Mucosa of descending colon (tissue), 3 donors: ENCODE measurements at places on chromosomes 13 and 19. TPM values are rescaled to one million over a fixed set of nuclear protein-coding genes. Genes with fewer than 3 reads are reported as not detected.

The ZNF491 gene
- total RNA-seq = 2.8 TPM

The DPF1 gene
- total RNA-seq = 0.22 TPM

The NCAN gene
- total RNA-seq = not detected

The TRAPPC6A gene
- 45.1 TPM for total RNA-seq

The MAB21L1 gene
- total RNA-seq = 0.12 TPM

The SYNE4 gene
- total RNA-seq = 3.5 TPM

The USHBP1 gene
- 2.6 TPM for total RNA-seq

The ZNF284 gene
- 2.1 TPM for total RNA-seq

The CEACAM20 gene
- total RNA-seq = 1.3 TPM

The PRSS57 gene
- total RNA-seq = not detected

The RFPL4AL1 gene
- total RNA-seq = not detected

The ZNF91 gene
- total RNA-seq = 77.3 TPM

The TEX29 gene
- total RNA-seq = 0.63 TPM

DNA sequence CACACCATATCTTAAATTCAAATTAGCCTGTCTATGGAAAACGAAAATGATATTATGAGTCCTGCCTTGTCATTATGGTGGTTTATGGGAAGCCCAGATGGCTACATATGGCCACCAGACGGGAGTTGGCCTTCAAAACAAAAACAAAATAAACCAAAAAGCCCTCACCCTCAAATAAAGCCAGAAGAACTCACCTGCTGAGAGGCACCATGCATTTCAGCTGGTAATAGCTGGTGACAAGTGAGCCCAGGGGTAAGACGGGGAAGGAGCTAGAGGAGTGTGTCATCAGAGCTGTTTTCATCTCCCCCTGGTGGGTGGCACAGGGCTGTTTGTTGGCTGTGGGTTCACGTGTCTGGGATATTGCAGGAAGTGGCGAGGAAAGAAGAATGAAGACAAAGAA, 152.9 kb downstream of the EFNB2 start:
- DNase-seq = no peak

- no peak for DNase-seq
Observed at GRCh38 chr19:51712461-51713081, 11.2 kb downstream of the HAS1 start.

DNA sequence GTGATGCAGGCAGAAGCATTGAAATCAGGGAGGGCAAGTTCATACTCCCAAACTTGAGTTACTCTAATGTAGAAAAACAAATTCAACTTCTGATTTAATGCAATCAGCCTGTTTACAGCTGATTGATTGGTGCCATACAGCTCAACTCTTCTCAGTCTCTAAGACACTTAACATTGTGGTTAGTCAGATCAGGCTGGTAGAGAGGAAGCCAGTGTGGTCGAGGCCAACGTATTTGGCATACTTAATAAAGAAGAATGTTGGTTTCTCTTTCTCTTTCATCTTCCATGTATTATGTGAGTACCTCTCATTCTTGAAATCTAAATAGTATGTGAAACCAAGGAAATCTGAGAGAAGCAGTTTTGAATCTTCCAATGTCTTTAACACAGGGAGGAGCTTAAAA, 255.0 kb upstream of the SLITRK1 start:
- no peak for DNase-seq

- DNase-seq = no peak
Observed at GRCh38 chr13:69418319-69418718, 689.3 kb upstream of the ATXN8OS start.

DNA sequence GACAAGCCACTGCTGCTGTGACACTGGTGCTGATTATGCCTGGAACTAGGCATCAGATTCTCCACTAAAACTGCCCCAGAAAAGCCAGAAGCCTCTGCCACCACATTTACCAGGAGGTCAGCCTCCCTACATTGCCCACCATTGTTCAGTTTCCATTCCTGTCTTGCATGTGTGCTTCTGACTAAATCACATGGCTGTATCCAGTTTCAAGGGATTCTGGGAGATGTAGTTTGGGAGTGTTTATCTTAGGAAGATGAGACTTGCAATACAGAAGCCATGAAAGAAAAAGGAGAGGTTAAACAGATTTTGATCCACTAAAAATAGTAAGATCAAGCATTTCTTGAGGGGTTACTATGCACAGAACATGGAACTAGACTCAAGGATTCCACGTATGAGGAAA, 40.7 kb upstream of the SERPINE3 start:
- DNase-seq = no peak

- DNase-seq = no peak
Observed at GRCh38 chr13:30868799-30869470, 37.1 kb upstream of the MEDAG start.

GRCh38 chr13:59641817-59642216, 521.9 kb downstream of the DIAPH3 start:
- no peak for DNase-seq

GRCh38 chr13:99269627-99270241, 11.6 kb upstream of the GPR18 start:
- DNase-seq = no peak

DNA sequence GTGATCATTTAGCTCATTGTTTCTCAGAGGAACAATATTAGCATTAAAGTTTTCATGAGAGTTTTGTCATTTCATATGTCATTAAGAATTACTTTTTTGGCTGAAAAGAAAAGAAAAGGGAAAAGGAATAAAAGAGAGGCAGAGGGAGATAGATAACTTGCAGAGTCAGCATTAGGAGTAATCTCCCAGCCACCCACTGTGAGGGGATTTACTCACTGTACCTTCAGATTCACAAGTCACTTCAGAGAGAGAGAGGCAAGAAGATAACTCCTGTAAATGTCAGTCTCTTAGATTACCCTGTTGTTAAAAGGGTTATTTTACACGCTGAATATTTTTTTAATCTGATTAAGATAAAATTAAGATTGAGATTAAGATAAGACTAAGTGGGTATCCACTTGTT, 125.2 kb downstream of the POU4F1 start:
- no peak for DNase-seq

- DNase-seq = no peak
Observed at GRCh38 chr19:52498571-52498970, 28.9 kb upstream of the ZNF808 start.

GRCh38 chr19:51628153-51628939, 1.9 kb downstream of the SIGLEC5 start:
- DNase-seq = no peak

DNA sequence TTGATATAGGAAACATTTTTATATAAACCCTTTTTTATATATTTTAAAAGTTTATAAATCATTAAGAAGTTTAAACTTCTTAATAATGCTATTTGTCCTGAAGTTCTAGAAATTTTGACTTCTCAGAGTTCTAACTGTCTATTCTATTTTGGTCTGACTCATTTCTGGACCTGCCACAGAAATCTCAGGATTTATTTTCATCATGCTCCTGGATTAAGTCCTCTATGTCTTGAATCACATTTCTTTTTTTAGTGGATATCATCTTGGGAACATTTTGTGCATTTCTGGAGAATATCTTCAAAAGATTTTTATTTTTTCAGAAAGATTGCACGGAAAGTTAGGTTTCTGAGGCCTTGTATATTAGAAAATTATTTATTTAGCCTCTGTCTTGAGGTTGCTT, 289.1 kb downstream of the NDFIP2 start:
- DNase-seq = no peak

- no peak for DNase-seq
Observed at GRCh38 chr19:41937525-41938468, 9.5 kb upstream of the ERFL start.

DNA sequence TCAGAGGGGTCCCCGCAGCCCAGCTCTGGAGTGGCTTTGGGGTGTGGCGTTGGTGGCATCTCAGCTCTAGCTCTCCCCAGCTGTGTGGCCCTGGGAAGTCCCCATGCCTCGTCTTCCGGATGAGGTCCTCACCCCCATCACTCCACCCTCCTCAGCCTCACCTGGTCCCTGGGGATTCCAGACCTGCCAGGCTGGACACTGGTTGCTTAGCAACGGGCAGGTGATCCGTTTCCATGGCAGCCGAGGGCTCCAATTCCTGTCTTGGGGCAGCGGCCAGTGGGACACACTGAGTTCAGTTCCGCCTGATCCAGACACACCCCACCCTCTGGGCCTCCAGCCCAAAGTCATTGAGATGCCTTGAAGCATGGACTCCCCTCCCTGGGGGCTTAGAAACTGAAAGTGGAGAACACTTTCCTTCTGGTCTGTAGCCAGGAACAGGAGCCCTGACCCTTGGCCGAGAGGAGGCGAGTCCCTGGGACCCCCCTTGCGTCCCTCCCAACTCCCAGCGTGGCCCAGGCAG, 7.7 kb upstream of the MISP start:
- DNase-seq = peak; percentile 85

- DNase-seq = no peak
Observed at GRCh38 chr13:86378628-86379027, 579.4 kb upstream of the SLITRK6 start.

DNA sequence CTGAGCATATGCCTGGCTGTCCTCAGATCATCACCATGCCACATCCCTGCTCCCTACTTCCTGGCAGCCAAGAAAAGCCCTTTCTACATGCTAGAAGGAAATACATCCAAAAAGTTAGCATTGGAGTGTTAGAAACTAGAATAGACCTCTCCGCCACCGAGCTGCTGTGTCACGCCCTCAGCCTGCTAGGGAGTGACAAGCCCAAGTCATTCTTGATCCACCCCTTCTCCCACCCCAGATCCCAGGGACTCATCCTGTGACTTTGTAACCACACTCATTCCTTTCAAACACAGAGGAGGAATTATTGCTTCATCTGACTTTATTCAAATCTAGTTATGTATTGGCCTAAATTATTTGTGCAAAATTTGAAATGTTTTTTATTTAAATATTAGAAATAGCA, 45.3 kb downstream of the POLR1D start:
- DNase-seq = no peak

- DNase-seq = no peak
Observed at GRCh38 chr13:82088781-82089180, 1747.9 kb upstream of the SPRY2 start.

DNA sequence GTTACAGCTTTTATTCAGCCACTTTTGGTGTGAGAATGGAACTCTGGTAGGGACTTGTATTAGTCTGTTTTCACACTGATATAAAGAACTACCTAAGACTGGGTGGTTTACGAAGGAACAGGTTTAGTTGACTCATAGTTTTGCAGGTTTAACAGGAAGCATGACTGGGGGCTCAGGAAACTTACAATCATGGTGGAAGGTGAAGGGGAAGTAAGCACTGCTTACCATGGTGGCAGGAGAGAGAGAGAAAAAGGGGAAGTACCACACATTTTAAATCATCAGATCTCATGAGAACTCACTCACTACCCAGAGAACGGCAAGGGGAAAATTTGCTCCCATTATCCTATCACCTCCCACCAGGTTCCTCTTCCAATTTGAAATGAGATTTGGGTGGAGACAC, 942.2 kb downstream of the PCDH17 start:
- no peak for DNase-seq

- DNase-seq = no peak
Observed at GRCh38 chr13:97000295-97000925, 6.1 kb upstream of the OXGR1 start.

DNA sequence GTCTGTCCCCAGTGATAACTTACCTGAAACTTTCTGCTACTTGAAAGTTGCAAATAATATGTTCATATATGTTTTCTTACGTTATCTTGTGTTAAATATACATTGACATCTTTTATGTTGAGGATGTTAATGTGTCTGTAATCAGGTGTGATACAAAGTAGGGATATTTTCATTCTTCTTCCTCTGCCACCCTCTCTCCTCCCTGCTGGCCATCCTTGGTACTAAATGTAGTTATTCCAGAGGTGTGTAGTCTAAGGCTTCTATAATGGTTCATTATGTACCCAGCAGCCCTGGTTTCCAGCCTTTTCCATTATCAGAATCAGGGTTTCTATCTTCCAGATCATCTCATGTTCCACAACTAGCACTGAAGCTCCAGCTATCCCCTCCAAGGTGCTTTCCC, 606.7 kb upstream of the KLHL1 start:
- no peak for DNase-seq

- peak; percentile 50 for DNase-seq
Observed at GRCh38 chr19:52527956-52528351, 486 bp downstream of the ZNF808 start.

- DNase-seq = peak; percentile 96
Observed at GRCh38 chr19:50204811-50205675, 1.6 kb downstream of the MYH14 start.

GRCh38 chr13:84894749-84895148, 904.5 kb downstream of the SLITRK6 start:
- no peak for DNase-seq

GRCh38 chr19:50909240-50910070, 1.7 kb downstream of the KLK4 start:
- DNase-seq = peak; percentile 89

GRCh38 chr19:12766051-12766521, 9.3 kb downstream of the HOOK2 start:
- DNase-seq = no peak

DNA sequence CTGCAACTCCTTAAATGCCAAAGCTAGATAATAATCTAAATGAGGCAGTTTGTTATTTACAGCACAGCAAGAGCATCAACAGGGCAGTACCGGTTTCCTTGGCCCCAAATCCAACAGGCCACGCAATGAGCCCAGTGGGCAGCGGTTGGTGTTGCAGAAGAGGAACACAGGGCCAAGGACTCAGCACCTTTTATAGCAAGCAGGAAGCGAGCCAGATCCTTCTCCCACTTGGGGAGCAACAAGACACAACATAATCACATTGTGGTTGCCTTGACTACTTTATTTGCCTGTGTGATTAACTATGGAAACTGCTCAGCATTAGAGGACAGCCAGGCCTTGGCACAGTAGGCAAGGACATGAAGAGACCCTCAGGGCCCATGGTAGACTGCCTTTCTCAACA, 67.1 kb upstream of the HTR2A start:
- DNase-seq = no peak

DNA sequence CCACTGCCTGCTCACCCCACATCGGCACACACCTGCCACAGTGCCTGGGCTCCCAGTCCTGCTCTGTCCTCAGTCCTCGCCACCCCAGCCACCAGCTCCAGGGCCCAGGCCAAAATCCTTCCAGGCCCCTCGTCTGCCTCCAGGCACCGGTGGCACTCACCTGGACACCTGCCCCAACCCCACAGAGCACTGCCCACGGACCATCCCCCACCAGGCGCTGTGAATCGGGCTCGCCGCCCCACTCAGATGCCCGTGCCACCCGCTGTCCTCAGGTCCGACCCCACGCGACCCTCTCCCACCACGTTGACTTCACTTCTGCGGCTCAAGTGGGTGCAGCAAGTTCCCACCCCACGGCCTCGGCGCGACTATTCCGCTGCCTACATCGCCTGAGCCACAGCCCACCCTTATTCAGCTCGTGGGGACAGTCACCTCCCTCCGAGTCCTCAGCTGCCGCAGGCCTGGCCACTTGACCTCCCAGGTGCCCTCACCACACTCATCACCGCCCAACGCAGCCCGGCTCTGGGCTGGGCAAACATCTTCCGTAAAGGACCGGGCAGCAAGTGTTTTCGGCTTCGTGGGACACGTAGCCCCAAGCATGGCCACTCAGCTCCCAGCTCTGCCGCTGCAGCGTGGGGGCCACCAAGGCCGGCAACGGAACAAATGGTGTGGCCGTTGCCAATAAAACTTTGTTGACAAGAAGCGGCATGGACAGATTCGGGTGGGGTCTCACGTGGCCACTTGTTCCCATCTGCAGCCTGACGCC, 5.7 kb downstream of the PIP5K1C start:
- no peak for DNase-seq

- DNase-seq = no peak
Observed at GRCh38 chr19:15404780-15405211, 14.0 kb downstream of the AKAP8L start.

- DNase-seq = no peak
Observed at GRCh38 chr13:95870421-95870820, 182.8 kb downstream of the UGGT2 start.
